ENCODE measurements at places on chromosomes 2 and 18.

GRCh38 chr2:230267059-230267458, 41.5 kb downstream of the SP140 start:
- no peak for DNase-seq

- no peak for DNase-seq
Observed at GRCh38 chr18:78809845-78810244, 169.8 kb upstream of the SALL3 start.

DNA sequence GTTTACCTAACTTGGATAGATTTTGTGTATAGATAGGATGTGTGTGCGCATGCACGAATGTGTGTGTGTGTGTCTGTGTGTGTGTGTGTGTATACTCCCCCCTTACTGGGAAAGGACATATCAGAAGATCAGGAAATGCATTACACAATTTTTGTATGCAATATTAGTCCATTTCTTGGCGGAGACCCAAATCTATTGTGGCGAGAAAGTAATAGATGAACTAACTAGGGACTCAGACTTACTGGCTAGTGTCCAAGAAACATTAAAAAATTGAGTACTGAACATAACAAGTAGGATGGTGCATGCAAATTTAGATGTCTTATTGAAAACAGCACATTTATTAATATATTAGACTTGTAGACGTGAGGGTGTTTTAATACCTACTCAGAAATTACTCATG, 1036.5 kb upstream of the FANCL start:
- DNase-seq, result no peak

DNA sequence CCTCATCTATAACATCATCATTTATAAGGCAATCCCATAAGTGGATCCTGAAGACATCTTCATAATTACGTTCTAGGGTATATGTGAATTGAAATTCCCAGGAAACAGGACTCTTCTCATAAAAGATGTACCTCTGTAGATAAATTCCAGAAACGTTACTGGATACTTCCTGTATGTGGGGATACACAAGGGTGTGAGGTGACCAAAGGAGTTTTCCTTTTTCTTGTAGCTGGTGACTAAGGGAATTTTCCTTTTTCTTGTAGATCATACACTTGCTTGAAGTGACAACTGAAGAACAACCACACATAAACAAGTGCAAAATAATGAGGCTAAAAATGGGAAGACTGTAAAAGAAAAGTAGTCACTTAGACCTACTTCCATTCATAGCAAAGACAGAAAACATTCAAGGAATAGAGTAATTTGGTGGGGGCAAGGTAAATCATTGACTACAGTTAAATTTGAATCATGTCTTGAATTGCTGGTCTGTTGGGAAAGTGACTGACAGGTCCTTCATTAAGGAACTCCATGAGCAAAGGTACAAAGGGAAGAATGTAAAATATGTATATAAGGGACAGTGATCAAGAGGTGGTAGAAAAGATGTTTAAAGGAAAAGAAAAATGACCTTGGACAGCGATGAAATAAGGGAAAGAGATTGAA, 53.2 kb upstream of the UBE2E3 start:
- DNase-seq, result no peak

DNA sequence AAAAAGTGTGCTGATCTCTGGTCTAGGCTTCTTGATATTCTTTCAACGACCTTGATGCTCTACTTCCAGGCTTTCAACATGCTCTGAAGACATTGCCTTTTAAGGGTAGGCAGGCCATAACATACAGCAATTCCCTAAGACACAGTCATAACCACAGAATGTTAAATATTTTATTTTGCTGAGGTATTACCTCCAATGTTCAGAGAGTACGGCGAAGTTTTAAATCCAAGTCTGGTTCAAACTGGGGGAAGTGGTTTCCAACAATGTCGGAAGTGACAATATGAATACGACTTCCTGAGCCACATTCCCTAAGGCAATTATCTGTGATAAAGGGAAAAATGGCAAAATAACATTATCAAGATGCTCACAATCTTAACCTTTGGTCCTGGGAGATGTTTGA, 1077.9 kb upstream of the PIK3C3 start:
- DNase-seq, result no peak

GRCh38 chr2:85791704-85792565, 38.1 kb downstream of the ATOH8 start:
- DNase-seq, result no peak

DNA sequence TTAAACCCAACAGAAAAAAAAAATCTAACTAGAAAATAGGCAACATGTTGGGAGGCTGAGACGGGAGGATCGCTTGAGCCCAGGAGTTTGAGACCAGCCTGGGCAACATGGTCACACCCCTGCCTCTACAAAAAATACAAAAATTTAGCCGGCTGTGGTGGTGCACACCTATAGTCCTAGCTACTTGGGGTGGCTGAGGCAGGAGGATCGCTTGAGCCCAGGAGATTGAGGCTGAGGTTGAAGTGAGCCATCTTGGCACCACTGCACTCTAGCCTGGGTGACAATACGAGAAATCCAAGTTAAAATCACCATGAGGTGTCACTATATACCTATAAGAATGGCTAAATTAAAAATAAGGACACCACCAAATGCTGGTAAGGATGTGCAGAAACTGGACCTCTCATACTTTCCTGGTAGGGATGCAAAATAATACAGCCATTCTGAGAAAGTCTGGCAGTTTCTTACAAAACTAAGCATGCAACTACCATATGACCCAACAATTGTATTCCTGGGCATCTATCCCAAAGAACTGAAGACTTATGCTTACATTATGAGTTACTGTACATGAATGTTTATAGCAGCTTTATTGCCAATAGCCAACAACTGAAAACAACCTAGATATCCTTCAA, 2.2 kb downstream of the SEPTIN10 start:
- no peak for DNase-seq

GRCh38 chr2:38230756-38231155, 146.3 kb downstream of the ATL2 start:
- DNase-seq, result no peak

- DNase-seq, result no peak
Observed at GRCh38 chr2:46926863-46927262, 11.3 kb upstream of the MCFD2 start.

DNA sequence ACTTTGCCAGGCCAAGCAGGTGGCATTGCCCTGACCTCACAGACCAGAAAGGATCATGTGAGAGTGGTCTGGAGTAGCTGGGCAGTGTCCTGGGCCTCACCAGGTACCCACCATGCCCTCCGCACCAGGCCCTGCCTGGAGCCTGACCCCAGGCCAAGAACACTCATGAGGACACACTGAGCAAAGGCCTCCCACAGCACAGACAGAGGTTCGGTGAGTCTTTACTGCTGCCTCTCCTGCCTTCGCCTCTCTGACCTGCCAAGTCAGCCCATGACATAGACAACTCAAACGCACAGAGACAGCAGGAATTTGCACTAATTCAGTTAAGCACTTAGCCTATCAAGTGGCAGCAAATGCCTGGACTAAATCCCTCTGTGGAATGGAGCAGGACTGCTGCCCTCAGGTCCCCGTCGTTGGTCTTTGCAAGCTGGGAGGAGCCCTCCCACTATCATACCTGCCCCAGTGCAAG, 62.5 kb downstream of the RHOB start:
- DNase-seq, result no peak

DNA sequence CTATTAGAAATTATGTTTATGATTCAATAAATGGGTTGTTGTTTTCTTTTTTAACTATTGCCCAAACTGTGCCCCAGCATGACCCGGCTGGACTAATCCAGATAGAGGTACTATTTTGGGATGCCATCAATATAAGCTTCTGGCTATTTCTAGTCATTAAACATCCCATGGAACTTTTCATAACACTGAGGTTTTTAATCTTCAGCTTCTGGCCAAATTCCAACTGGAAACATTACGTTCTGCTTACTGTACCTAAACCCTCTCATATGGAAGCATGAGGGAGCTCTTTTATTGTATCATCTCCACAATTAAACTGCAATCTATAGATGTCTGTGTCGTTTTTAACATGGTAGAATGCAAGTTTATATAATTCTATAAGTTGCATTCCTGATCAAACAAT, 674.7 kb downstream of the ARHGAP15 start:
- DNase-seq, result no peak

DNA sequence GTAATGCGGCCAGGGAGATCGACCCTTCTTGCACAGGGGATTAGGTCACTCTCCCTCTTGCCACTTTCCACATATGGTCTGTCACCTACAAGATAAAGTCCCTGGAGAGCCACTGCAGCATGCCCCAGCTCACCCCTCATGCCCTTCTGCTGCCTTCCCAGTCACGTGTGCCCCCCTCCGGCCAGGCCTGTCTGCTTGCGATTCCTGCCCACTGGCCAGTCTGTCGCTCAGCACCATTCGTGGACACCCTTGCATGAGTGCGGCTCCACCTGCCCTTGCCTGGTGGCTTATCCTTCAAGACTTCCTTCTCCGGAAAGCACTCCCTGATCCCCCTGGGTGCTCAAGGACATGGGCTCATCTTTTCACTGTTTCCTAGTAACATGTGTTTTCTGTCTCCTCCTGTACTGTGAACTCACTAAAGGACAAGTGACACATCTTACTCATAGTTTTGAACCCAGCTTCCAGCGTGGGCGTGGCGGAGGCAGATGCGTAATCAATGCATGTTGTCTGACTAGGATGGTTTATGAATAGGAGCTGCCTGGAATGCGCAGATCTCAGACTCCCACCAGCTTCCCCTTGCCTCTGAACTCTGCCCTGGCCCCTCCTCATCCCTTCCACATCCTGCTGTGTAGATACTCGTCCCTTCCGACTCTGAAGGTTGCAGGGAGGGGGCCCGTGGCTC, 7.8 kb upstream of the NT5DC4 start:
- DNase-seq, result no peak

- DNase-seq, result peak; percentile 30
Observed at GRCh38 chr18:47204908-47205522, 28.9 kb upstream of the IER3IP1 start.

GRCh38 chr2:105397025-105397722, 1.7 kb downstream of the FHL2 start:
- DNase-seq, result no peak

- DNase-seq, result no peak
Observed at GRCh38 chr2:186205254-186205911, 280.7 kb upstream of the ZC3H15 start.

GRCh38 chr2:134438371-134438770, 184.5 kb downstream of the MGAT5 start:
- no peak for DNase-seq

- DNase-seq, result no peak
Observed at GRCh38 chr2:22690096-22690495, 694.9 kb upstream of the KLHL29 start.

DNA sequence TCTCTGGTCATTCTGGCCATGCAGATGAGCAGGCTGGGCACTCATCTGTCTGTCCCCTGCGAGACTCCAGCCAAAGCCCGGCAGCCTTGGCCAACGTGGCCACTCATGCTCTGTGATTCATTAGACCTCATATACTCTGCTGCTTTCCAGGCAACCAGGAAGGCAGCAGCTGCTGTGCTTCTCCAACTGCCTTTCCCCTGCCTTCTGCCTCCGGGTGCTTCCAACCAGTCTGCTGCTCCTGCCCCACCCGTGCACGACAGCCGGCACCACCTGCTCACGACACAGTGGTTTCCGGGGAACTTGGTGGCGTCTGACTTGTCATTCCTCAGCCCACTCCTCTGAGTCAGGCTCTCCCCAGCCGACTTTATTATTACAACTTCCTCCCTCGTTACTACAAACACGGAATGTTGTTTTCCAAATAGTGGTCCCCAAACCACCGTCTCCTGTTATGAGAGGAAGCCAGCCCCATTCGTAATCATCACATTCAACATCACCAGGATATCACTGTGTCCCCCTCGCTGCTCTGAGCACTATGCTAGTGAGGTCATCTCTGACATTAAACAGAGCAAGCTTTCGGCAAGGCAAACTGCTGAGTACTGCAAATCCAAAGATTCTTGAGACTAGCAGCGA, 392.4 kb downstream of the ALK start:
- DNase-seq, result no peak

GRCh38 chr18:23838801-23839366, 149.6 kb downstream of the LAMA3 start:
- DNase-seq, result no peak

GRCh38 chr2:18762667-18763066, 173.3 kb upstream of the NT5C1B start:
- no peak for DNase-seq

DNA sequence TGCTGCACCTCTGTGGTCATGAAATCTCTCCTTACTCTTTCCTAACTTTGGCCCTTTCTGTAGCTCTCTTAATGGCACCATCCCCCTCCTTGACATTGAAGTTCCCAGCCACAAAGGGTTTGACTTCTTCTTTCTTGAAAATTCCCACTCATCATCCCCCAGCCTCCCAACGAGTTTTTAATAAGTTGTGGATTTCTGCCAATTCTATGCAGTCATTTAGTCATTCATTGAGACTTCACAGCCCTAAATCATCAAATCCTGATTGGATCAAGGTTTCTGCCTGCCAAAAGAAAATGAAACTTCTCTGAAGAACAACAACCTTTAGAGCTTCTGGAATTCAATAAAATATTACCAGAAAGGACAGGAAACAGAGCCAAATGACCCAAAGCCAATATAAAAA, 354.3 kb downstream of the CLIP4 start:
- no peak for DNase-seq

- no peak for DNase-seq
Observed at GRCh38 chr18:27652480-27653121, 467.5 kb upstream of the CHST9 start.

DNA sequence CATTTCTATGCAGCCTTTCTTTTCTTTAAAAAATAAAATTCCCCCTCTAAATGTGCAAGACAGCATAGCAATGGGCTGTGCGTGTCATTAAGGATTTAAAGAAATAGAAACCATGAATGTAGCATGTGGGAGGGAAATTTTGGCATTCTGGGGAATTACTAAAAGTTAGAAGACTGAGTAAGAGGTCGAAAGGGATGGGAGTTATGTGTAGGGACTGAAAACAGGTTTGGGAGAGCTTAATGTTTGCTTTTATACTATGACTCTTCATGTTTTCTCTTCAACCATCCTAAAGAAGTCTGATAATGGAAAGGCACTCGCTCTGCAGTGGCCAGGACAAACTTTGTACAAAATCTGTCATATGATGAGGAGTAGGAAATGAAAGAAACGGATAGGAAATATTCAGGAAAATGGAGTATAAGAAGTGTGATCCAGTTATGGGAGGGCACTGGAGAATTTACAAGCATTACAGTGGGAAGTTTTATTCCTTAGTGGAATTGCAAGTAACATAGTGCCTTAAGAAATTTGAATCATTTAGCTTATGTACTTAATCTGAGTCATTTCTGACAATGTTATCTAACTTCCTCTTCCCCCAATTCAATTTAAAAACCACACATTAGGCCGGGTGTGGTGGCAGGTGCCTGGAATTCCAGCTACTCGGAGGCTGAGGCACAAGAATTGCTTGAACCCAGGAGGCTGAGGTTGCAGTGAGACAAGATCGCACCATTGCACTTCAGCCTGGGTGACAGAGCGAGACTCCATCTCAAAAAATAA, 20.6 kb downstream of the TMEM87B start:
- no peak for DNase-seq

GRCh38 chr2:222049946-222050345, 248.9 kb downstream of the PAX3 start:
- DNase-seq, result no peak

GRCh38 chr2:43228756-43229659, 2.6 kb upstream of the ZFP36L2 start:
- DNase-seq, result no peak

GRCh38 chr2:217360781-217361482, 501.1 kb upstream of the TNP1 start:
- DNase-seq, result no peak

All from activated naive CD4-positive, alpha-beta T cell treated with anti-CD3 and anti-CD28 coated beads, Interleukin-2, amount 50 U/mL, for 16 hours (primary cell).